ENCODE measurements at places on chromosomes 11 and 22.

GRCh38 chr11:123145661-123146060, 49.4 kb downstream of the CLMP start:
- DNase-seq = no peak

GRCh38 chr11:64040684-64041322, 5.1 kb downstream of the FLRT1 start:
- DNase-seq = no peak

DNA sequence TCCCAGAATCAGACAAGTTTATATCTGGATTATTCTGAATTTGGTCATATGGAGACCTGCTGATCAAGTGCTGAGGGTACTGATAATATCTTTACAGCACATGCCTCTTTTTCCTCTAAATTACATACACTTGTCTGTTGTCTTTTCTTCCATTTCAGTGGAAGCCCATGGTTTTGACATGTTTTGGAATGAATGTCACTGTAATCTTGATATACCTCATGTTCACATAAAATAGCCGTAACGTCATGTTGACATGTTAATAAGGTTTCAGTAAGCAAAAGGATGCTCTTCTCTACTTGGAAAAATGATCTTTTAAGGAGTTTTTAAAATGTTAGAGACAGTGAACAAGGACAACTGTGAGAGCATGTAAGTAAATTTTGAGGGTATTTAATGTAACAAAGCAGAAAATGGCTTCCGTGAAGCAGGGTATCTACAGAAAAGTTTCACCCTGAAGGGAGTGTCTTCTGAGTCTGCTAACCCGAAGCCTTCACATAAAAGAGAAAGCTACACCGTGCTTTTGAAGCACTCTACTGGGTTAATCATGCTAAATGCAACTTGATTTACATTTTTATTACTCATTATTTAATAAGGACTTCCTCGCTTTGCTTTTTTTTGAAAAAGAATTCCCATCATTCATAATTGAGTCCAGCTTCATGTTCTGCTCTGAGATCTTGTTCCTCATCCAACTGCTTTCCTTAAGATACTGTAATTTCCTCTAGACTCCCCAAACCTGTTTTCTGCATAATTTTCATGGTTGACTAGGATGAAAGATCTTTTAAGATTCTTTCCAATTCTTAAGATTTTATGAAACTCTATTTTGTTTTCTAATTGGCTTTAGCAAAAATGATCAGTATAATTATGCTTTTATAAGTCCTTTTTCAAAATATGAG, 56.2 kb downstream of the YAP1 start:
- DNase-seq = no peak

- no peak for DNase-seq
Measured at GRCh38 chr11:19365743-19366410, 125.1 kb upstream of the E2F8 start.

- no peak for DNase-seq
Measured at GRCh38 chr11:122803306-122803705, 35.0 kb upstream of the CRTAM start.

- no peak for DNase-seq
Measured at GRCh38 chr11:124310721-124311120, 3.0 kb downstream of the OR8D1 start.

- no peak for DNase-seq
Measured at GRCh38 chr11:128723531-128723930, 29.7 kb downstream of the FLI1 start.
